ENCODE measurements at places on chromosomes 4 and X.

DNA sequence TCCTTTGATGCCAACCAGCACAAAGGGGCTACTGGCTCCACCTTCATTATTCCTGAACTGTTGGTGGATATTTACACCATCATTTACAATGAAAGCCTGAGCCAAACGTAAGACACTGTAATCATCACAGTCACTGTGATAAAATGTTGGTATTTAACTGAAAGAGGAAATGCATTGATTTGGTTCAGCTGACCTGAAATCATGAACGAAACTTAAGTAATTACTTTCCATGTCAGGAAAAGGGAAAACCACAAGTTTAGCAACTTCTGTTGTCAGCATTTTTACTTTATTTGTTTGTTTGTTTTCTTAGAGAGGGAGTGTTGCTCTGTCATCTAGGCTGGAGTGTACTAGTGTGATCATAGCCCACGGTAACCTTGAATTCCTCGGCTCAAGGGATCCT is 247.8 kb upstream of the FAM47A start:
- DNase-seq = no peak

DNA sequence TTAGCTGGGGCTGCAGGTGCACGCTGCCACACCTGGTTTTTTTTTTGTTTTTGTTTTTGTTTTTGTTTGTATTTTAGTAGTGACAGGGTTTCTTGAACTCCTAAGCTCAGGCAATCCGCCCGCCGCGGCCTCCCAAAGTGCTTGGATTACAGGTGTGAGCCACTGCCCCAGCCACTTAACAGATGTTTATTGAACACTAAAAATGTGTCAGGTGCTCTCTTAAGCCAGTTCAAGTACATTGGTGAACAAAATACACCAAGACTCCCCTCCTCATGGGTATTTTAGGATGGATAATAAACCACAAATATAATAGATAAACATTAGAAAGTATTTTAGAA is 69.9 kb downstream of the TRAPPC11 start:
- no peak for DNase-seq

DNA sequence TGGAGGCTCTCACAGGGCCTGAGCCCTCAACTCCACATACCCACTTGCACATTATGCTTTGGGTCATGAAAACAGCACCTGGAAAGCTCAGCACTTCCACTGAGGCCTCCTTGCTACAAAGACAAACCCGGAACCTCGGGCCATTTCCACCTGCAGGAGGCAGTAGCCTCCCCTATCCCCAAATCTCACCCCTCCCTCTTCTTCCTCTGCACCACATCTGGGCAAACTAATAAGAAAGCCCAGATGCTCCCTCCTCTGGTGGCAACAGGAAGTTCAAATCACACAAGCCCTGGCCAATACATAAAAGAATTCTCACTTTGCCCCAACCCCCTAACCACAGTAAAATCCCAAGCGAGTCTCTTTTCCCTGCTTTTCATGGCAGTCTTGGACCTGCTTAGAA is 136.4 kb downstream of the MAPK10 start:
- no peak for DNase-seq

DNA sequence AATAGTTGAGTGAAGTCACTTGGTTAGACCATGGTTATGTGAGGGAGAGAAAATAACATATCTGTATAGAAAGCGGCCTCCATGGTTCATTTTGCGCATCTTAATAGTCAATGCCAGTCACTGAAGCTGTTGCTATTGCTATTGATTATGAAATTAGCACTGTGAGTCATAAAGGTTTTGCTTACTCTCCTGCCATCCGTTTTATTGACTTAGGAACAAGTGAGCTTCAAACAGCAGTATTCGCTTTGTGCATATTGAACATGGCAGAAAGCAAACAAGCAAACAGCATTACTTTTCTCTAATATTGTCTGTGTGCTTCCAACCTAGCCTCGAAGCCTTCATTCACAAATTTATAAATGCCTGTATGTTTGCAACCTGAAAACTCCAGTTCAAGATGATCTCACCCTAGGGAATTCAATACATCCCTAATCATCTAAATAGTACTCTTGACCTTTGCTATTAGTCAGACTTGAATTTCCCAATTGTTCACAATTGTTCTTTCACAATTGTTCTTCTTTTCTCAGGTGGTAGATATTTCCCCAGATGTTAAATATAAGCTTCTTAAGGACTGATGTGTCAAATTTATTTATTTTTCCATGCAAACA is 55.9 kb upstream of the GABRA2 start:
- DNase-seq = no peak

DNA sequence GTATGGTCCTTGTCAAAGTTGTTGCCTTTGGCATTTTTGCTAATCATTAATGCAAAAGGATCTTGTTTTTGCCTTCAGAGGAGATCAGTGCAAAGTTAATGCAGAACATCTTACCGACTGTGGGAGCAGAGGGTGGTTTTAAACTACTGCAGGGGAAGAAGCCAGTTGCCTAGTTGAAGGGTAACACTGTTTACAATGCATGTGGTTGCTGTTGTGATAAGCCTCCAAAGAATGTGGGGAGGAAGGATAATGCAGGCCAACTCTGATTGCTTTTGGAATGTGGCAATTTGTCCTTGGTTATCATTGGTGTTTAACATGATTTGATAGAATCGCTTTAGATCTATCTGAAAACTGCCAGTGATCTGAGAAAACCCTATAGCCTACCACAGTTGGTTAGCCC is 204.3 kb upstream of the TLL1 start:
- DNase-seq = no peak

All from GM04504 (cell line).